Activated CD8-positive, alpha-beta memory T cell treated with anti-CD3 and anti-CD28 coated beads, Interleukin-2, amount 50 U/mL, for 48 hours (primary cell): ENCODE measurements at places on chromosomes 16 and 17.

- DNase-seq = peak; percentile 62
Measured at GRCh38 chr16:20901436-20902112, 1.0 kb downstream of the LYRM1 start.

DNA sequence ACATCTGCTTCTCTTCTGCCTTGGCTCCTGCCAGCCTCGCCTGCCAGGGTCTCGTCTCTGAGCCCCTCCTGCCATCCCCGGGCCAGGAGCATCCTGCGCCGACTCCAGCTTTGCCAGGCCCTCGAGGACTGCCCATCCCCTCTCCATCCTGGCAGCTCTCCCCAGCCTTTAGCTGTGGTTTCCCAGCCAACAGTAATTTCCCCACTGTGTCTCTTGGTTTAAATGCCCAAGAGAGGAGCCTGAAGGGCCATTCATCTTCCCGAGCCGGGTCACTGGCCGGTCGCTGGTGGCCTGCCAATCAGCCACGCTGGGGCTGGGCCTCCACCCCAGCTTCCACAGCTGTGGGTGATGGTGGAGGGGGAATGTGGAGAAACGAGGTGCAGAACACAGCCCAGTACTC is 47.8 kb downstream of the MRC2 start:
- DNase-seq = no peak

GRCh38 chr17:30209930-30210329 is 25.6 kb downstream of the SLC6A4 start:
- no peak for DNase-seq

DNA sequence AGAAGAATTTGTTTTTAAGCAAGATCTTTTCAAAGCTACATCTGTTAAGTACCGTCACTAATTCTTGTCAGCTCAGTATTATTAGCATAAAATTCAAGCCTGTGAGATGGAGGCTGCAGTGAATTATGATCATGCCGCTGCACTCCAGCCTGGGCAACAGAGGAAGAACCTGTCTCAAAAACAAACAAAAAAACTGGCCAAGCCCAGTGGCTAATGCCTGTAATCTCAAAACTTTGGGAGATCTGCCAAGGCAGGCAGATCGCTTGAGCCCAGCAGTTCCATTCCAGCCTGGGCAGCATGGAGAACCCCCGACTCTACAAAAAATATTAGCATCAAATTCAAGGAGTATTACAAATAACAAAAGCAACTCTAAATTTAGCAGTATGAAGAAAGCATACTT is 88.0 kb downstream of the STXBP4 start:
- no peak for DNase-seq
